ENCODE measurements at places on chromosomes 7 and 10.

DNA sequence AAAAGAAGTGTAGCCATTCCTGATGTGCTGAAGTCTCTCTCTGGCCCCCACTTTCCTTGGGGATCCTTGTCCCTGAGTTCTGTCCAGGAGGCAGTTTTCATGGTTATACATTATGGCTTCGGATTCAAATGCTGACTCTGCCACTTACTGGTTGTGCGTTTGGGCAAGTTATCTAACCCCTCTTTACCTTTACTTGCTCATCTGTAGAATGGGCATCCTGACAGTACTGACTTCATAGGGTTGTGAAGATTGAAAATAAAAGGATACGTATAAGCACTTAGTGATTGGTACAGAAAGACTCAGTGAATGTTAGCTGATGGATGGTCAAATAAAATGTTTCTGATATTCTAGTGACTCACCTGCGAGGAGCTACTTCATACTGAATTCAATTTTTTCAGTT lies 65.1 kb downstream of the TACR2 start:
- DNase-seq, result no peak

DNA sequence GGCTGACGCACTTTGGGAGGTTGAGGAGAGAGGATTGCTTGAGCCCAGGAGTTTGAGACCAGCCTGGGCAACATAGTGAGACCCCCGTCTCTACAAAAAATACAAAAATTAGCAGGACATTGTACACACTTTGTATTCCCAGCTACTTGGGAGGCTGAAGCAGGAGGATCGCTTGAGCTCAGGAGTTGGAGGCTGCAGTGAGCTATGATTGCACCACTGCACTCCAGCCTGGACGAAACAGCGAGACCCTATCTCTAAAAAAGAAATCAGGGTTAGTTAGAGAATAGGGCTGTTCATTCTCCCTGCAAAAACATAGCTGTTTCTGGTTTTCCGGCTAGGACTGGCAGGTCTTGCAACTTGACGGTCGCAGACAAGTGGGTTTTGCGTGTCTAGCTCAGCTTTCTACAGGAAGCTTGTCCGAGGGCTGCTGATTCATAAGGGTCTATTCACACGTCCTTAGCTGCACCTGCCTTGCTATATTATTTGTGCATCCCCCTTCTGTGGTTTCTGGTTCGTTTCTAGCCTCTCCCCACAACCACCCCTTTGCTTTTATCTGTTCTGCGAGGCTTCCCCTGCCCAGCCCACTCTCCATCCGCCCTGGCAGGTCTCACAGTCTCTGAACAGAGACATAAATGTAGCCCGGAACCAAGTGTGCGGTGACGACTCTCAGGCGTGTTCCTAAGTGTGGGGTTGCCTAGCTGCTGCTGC lies 10.7 kb downstream of the AMZ1 start:
- no peak for DNase-seq

- no peak for DNase-seq
Measured at GRCh38 chr10:6069081-6069931, 7.1 kb upstream of the IL2RA start.

DNA sequence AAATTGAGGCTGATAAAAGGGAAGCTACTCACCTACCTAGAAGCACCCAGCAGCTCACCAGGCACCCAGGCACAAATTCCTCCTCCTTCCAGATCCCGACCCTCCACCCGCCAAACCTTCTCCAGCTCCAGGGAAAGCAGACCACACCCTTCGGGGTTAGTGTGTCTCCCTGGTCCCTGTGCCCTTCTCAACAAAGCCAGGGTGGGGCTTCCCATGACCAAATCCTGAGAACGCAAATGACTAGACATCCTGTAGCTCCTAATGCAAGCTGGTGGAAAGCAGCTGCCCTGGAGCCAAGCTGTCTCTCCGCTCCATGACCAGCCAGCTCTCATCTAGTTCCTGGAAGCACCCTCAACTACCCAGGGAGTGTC lies 4.4 kb downstream of the TBX20 start:
- DNase-seq, result peak; percentile 47

DNA sequence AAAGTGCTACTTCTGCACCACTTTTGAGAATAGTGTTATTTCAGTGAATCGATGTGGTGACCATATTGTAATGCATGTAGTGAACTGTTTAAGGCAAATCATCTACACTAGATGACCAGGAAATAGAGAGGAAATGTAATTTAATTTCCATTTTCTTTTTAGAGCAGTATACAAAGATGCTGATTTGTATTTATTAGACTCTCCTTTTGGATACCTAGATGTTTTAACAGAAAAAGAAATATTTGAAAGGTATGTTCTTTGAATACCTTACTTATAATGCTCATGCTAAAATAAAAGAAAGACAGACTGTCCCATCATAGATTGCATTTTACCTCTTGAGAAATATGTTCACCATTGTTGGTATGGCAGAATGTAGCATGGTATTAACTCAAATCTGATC lies 110.4 kb downstream of the CFTR start:
- no peak for DNase-seq

DNA sequence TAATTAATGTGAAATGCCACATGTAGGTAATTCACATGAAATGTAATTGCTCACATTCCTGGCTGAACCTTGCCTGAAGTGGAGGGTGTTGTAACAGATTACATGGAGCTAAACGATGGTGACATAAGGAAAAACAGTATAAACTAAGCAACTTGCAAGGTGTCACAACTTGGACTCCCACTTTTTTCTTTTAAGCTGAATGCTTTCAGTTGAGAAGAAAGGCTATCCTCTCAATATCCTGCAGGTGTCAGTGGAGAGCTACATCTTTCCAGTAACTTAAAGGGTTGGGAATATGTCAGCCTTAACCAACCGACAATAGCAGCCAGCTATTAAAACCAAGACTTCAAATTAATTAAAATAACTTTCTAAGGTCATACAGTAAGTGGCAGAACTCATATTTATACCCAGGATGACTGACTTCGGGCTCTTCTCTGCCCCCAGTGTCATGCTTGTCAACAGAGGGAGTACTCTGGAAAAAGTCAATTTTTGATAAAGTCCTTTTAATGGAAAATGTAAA lies 33.7 kb downstream of the NRBF2 start:
- peak; percentile 83 for DNase-seq

GRCh38 chr10:14742815-14743214 lies 31.9 kb downstream of the FAM107B start:
- no peak for DNase-seq

- peak; percentile 43 for DNase-seq
Measured at GRCh38 chr7:42869131-42870020, 42.5 kb downstream of the C7orf25 start.

- DNase-seq, result no peak
Measured at GRCh38 chr10:119221201-119221600, 13.8 kb downstream of the GRK5 start.

DNA sequence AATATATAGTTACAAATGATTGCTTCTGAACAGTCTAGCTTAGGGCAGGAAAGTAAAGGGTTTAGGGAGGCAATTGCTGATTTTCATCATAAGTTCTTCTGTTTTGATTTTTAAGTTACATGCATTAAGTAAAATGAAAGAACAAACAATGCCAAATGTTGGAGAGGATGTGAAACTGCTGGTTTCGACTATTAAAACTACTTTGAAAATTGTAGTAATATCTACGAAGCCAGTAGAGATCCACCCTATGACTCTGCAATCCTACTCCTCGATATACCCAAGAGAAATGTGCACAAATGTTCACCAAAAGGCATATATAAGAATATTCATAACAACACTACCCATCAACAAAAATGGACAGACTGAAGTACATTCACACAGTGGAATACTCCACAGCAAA lies 24.3 kb downstream of the PDZD8 start:
- no peak for DNase-seq

DNA sequence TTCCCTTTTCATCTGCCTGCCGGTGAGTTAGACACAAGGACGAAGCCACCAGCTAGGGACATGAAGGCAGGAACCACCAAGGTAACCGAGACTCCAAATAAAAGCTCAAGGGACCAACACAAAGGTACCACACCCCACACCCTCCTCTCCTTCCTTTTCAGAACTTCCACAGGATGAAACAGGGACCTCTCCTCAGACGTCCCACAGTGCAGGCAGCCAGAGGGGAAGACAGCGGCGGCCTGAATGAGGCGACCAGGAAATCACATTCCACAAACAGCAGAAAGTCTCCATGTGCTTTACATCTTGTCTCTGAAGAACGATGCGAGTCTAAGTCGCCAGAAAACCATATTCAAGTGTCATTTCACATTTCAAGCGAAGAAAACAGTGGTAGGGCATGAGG lies 97.8 kb downstream of the DIP2C start:
- no peak for DNase-seq

Data from MCF 10A (cell line).